ENCODE measurements at places on chromosomes 7 and 10.
A peak's percentile ranks its signal among the peaks of the same experiment; 100 is the strongest.

- DNase-seq = no peak
Observed at GRCh38 chr7:7812112-7812511, 93.7 kb upstream of the RPA3 start.

- DNase-seq = peak; percentile 61
Observed at GRCh38 chr7:44727158-44727936, 21.3 kb upstream of the ZMIZ2 start.

GRCh38 chr7:85079434-85079833 lies 107.4 kb downstream of the SEMA3D start:
- DNase-seq = no peak

GRCh38 chr10:84156768-84157167 lies 16.8 kb upstream of the GPR15LG start:
- no peak for DNase-seq

GRCh38 chr7:128227271-128227670 lies 13.8 kb upstream of the LEP start:
- no peak for DNase-seq

DNA sequence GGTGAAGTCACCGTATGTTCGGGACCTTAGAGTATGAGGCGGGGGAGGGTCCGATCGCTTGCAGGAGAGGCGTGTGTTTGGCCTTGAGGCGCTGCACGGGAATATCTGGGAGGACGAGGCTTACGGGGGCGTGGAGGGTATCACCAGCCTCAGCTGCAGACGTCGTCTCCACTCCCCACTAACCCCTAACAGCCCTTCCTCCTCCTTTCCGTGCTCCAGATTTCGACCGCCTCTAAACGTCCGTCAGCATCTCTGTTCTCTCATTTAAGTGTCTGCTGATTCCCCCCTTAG lies 23.5 kb upstream of the ZNF12 start:
- DNase-seq = peak; percentile 31

DNA sequence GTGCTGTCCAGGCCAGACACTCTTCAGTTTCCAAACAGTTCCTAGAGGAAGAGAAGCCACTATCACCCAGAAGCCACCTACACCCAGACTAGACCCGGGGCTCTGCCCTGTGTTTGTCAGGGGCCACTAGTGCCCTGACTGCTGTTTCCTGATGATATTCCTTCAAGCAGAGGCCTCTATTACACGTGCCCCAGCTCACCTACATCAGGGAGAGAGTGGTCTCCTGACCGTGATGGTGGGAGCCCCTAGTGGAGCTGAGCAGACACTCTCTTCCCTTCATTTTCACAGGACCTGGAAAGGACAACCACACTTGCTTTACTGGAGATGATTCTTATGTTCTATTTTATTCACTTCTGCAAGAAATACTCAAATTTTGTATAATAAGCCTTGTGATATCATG lies 9.2 kb downstream of the ZNF394 start:
- no peak for DNase-seq

- DNase-seq = no peak
Observed at GRCh38 chr7:79060498-79060897, 393.0 kb downstream of the MAGI2 start.

Data from AG08395 (cell line).